Occipital lobe (tissue), 3 donors: ENCODE measurements at places on chromosomes 1 and 21. TPM values are rescaled to one million over a fixed set of nuclear protein-coding genes. Genes with fewer than 3 reads are reported as not detected.

DNA sequence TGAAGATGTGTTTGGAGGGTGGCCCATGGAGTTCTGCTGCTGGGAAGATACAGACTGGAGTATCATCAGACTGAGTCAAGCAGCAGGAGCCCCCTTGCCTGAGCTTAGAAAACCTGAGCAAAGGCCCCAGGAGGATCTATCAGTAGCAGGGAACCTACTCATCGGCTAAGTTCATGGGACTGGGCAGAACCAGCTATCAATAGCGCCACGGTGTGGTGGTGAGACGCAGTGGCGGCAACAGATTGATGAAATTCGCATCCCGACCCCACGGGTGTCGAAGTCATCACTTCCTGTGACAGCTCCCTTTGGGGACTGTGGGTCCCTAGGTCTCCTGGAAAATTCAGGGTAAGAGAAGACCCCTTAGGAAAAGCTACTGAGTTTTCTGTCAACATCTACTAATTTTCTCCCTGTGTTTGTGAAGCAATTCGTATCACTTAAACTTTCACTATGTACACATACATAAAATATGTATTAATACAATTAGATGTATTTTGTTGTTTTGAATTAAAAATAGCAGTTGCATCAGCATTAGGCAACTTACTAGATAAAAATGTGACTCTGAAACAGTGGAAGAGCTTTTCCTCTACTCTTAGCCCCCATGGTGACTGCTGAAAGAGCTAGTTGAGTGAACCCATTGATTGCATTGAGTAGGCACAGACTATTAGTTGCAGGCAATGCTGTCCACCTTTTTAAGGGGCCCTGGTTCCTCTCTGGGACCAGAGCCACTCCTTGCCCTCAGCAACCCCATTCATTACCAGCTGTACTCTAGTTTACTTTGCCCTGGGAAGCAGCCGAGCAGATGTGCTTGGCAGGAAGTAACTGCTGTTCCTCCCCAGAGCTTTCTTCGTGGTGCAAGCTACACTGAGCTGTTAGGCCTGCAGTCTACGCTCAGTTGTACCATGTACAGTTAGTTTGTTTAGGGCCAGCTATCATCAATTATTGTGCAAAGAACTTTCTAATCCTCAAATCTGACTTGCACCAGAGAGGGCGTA is 7.3 kb upstream of the CACNA1S start:
- DNase-seq, result no peak

DNA sequence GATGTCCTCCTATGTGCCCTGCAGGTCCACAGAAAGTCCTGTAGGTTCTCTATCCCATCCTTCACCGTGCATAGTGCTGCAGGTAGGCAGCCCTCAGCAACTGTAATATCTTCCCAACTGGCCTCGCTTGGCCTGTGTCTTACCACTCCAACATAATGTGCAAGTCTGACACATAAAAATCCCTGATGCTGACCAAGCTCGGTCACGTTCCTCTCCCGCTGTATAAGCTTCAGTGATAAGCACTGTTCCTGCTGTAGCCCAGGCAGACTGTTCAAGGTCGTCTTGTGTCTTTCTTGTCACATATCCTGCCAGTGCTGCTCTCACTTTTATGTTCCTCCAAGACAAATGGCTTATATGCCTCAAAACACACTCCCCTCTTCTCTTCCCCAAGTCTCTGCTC is 19.4 kb upstream of the KCNE1 start:
- no peak for DNase-seq

DNA sequence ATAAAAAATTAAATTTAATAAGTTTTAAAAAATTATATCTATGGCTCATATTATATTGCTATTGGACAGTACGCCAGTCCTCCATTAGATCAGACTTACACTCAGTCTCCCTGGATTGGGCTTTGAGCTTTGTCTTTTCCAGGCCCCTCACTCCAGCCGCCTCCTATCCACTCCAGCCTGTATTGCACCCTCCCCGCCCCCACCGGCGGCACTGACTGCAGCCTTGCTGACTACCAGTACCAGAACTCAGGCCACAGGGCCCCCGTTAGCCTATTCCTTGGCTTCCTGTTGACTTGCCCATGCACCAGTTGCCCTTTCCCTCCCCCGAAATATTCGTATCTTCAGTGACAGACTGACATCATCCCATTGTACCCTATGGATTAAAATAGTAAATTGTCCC is 127.9 kb downstream of the CSMD2 start:
- no peak for DNase-seq

DNA sequence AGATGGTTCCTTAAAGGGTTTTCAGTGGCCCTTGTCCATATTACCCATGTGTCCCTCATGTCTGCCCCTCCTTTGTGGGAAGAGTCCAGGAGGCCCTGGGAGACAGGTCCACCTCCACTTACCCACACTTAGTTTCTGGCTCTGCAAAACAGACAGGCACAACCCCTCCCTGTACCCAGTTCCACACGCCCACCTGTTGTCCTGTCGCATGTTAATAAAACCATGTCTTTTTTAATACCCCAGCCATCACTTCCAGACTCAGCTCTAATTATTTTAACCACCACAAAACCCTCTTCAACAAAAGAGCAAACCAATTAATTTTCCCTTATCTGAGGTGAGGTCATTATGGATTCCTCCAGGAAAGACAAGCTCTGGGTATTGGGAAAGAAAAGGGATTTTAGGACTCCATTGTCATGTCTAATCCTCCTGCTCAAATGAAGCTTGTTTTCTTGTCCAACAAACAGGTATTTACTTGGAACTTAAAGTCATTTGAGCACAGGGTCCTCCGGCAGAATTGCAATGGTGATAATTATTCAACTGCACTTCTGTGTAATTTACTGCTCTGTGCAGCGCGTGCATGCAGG is 68.9 kb downstream of the CCDC185 start:
- no peak for DNase-seq

GRCh38 chr1:241331328-241332036 is 25.5 kb downstream of the RGS7 start:
- no peak for DNase-seq

DNA sequence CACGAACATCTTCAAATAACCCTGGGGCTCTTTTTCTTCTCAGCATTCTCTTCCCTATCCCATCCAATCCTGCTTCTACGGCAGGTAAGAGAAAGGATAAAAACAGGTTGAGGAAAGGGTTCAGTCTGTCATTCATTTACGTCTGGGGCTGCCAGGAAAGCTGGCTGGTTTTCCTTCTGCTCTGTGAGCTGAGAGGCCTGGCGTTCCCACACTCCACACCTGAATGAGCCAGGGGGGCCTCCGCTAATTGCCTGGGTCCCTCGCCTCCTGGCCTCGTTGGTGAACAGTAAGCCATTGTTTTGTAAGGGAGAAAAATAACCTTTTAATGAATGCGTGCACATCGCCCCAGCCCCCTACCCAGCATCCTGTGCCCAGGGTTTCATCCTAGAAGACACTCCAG is 70.8 kb upstream of the SIM2 start:
- DNase-seq, result no peak

TRIM45 gene
- total RNA-seq, result 5.0 TPM

ZC3H11A gene
- total RNA-seq, result 83.0 TPM

TMEM82 gene
- not detected for total RNA-seq

IVL gene
- total RNA-seq, result not detected

DIO1 gene
- not detected for total RNA-seq

OR2L13 gene
- 3.4 TPM for total RNA-seq

CFAP141 gene
- not detected for total RNA-seq

SLC2A5 gene
- 2.5 TPM for total RNA-seq
